Natural killer cell (primary cell): ENCODE measurements at places on chromosomes 2 and 18. TPM values are rescaled to one million over a fixed set of nuclear protein-coding genes. Genes with fewer than 3 reads are reported as not detected.

The SCN1A gene
- total RNA-seq: not detected

The CCDC85A gene
- total RNA-seq: not detected

The CRYGD gene
- total RNA-seq: not detected

The IL18RAP gene
- 309 TPM for total RNA-seq

The SERPINB4 gene
- not detected for total RNA-seq

The VWA3B gene
- total RNA-seq: not detected

The ME2 gene
- 43.5 TPM for total RNA-seq

The TRABD2A gene
- total RNA-seq: 1.4 TPM

The HOXD13 gene
- not detected for total RNA-seq

The AGAP1 gene
- 45.7 TPM for total RNA-seq

The CHN1 gene
- 1.7 TPM for total RNA-seq
